ENCODE measurements at places on chromosomes 1 and 21.

DNA sequence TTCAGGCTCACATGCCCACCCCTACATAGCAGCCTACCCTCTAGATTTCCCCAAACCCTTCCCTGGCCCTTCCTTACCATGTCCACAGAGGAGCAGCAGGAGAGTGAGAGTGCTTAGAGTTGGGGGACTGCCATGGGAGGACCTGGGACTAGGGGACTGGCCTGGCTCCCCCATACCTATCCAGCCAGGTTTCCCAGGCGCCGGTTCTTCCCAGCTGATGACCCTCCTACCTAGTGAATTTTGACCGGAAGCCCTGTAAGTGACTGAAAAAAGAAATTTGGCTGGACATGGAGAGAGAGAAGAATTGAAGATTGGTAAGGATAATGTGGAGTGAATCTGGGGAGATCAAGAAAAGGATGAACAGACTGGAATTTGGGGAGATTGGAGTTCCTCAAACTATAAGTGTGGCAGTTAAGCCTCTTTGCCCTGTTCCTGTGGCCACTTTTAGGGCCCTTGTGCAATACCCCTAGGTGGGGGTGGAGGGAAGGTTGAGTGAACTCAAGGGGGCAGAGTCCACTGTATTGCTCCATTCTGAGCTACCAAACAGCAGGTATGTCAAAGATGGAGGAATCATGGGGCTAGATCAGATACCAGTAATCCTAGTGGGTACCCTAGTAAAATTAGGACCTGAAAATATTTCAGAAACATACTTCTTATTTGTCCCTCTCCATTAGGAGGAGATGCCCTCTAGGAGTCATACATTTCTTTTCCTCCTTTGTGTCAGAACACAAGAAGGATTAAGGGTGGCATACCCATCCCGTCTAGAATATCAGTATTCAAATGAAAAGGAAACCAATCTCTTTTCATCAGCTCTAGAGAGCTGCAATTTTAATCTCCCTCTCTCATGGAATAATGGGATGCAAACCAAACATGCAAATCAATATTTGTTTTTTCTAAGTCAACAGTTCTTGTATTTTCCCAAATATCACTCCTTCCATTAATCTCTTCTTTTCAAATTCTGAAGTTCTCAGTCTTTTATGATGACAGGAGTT lies 1.2 kb downstream of the HJV start:
- no peak for DNase-seq

DNA sequence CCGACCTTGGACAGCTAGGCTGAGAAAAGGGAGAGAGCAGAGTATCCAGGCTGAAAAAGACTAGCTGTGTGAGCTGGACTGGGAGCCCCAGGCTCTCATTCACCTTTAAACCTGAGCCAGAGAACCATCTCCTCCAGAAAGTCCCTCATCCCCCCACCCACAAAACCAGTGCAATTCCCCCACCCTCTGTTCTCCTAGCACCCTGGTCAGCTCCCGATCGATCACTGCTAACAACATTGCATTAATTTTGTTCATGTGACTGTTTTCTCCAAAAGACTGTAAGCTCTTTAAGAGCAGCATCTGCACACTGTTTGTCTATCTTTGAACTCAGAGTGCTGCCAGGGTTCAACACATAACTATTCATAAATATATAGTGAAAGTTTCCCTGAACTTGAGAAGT lies 67.1 kb upstream of the NFASC start:
- DNase-seq: no peak

DNA sequence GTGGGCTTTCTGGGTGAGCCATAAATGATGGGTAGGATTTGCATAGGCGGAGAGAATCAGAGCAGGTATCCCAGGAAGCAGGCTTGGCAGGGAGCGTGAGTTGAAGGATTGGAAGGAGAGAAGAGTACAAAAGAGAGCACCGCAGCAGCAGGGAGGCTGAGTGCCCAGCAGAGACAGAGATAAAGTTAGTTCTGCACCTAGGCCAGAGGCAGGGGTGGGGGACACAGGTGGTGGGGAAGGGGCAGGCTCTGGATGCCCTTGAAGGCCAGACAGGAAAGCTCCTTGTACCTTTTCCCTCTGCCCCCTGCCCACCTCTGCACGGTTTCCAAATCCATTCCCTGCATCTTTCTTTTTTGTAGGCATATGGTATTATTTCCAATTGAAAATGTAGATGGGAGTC lies 33.0 kb upstream of the TRABD2B start:
- no peak for DNase-seq

DNA sequence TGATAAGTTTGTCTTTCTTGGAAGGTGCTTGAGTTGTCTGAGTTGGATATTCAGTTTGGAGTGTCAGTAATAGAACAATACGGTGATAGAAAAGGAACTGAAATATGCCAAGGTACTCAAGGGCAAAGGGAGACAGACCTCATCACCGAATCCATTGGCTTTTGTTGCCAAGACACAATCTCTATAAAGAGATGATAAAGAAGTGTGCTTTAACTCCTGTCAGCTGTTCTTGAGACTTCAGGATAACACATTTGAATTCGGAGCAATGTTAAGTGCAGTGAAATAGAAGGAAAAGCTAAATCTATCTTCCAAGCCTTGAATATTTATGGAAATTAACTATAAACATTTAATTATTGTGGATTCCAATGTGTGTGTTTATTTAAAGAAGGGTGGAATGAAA lies 194.7 kb downstream of the DISC1 start:
- no peak for DNase-seq

DNA sequence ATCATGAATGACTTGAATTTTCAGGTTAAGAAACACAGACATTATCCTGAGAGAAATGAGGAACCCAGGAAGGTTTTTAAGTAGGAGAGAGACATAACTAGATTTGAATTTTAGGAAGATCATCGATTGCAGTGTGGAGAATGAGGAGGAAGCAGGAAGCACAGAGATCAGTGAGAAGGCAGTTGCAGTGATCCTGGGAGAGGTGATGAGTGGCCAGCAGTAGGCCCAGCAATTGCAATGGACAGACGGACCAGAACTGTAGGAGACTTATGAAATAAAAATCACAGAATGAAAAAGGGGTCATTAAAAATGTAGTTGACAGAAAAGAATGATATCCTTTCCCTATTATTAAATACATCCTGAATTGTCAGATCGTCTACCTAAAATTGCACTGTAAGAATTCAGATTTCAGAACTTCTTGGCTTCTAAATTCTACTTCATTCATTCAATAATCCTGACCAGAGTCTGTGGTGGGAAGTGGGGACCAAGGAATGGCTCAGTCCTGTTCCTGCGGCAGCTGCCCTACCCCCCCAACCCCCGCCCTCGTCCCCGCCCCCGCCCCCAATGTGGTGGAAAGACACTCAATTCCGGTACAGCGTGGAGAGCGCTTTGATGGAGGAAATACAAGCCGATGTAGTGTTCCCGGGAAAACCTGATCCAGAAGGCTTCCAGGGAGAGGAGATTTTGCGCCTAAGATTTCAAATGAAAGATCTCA lies 35.1 kb downstream of the SLC2A1 start:
- DNase-seq: no peak

DNA sequence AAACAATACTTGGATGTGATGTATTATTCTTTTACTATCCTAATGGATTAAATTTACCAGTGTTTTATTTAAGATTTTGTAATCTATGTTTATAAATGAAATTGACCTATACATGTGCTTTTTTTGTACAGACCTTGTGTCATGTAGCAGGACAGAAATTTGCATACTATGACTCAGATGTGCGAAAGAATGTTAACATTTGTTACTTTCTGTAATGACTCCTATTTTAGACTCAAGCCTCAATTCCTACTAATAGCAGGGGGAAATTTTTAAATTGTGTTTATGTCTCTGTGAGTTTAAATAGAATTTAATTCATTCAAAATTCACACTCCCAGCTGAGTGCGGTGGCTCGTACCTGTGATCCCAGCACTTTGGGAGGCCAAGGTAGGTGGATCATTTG lies 21.8 kb upstream of the RIMKLA start:
- no peak for DNase-seq

DNA sequence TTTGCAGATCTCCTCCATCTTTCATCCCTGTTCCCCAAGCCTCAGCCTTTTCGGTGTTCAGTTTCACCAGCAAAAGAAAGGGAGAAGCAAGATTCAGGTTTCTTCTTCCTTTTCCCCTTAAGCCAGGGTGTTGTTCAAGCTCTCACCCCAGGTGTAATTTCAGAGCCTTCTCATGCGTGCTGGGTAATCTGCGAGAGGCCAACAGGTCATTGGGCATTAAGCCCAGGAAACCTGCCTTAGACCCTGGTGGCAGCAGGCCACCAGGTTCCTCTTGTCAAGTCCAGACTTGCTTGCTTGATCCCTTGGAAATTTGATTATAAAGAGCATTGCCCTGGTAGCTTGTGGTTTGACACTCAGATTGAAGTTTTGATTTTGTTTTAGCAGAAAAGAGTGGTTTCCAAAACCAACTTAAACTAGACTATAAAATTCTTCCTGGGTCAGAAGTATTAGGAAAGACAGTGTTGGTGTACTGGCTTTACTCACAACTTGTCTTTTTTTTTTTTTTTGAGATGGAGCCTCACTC lies 6.9 kb downstream of the AKR1A1 start:
- no peak for DNase-seq

GRCh38 chr1:209260136-209260535 lies 323.4 kb upstream of the CAMK1G start:
- no peak for DNase-seq

DNA sequence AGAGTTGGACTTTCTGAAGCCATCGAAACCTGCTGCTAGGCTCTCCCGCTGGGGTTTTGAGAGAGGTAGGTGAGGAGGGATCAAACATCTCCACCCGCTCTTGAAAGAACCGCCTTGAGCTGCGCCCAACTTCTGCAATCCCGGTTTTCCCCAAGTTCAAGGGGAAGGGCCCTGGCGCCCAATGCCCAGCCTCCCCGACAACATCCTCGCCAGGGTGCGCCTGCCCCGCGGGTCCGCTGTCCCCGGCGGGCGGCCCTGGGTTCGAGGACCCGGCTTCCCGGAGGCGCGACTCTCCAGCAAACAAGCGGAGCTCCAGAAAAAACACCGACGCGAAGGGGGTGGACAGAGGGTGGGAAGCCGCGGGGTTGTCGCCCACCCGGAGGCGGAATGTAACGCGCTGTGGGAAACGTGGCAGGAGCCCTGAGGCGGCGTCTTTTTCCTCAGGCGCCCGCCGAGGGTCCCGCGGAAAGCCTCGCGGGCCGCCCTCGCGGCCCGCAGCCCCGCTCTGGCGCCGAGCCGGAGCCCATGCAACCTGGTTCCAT lies 607 bp downstream of the BTG3 start:
- DNase-seq: peak; percentile 16

GRCh38 chr1:75067975-75068374 lies 66.2 kb upstream of the LHX8 start:
- no peak for DNase-seq

DNA sequence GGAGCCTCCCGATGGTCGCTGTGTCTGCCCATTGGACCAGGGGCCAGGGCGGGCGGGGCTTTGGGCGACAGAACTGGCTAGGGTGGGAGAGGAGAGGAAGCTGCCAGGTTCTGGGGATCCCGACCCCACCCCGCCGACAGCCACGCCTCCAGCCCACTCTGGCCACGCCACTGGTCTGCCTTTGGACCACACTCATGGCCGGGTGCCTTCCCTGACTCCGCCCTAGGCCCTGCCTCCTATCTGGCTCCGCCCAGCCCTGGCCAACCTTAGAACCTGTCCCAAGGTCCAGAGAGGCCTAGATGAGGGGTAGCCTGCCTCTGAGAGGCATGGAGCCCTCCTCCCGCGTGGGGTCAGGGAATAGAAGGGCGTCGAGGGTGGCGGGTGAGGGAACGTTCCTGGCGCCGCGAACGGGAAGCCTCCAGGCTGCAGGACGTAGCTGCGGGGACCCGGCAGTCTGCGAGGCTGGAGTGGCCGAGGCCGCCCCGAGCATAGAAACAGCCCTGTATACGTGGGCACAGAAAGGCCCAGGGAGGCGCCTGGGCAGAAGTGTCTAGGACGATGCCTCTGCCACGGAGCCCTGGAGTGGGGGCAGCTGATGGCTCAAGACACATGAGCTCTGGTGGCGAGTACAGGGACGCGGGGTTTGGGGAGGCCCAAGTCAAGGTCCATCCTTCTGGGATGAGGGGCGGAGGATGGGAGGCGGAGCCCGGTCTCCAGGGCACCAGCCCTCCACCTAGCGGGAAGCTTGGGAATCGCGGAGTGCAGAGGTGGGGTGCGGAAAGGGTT lies 11.5 kb upstream of the COL16A1 start:
- no peak for DNase-seq

DNA sequence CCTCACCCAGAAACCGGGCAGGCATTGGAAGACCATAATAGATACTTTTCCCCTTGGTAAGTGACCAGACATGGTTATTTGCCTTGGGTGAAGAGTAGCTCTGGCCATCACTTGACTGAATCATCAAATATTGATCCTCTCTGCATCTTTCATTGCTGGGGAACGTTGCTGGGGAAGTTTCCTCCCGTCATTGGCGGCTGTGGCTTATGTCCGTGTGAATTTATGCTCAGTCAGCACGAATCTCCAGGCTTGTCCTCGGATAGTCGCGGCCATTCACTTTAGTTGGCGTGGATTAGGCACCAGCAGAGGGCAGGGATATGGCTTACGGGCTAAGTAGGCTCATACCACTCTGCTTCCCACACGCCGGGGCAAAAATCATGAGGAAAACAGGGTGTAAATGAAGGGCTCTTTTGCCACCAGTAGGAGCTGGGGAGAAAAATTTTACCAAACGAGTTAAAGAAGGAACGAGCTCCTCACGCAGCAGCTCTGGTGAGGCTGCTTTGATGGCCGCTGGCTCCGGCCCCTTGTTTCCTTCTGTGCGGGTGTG lies 473.4 kb downstream of the CAMTA1 start:
- DNase-seq: no peak

- no peak for DNase-seq
Measured at GRCh38 chr1:243553090-243553489, 297.0 kb downstream of the AKT3 start.

DNA sequence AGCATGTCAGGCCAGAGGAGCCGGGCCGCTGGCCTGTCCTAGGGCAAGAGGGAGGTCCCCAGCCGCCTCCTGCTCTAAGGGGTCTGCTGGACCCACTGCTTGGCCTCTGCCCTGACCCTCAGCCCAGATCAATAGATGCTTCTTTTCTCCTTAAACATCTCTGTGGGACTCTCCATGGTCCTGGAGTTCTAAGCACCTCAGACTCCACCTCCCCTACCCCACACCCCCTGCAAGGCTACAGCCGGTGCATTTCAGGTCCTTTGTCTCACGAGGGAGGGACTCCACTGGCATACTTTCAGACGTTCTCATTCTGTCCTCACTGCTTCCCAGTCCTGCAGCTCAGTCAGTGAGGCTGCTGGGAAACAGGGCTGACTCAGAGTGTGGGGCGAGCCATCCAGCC lies 11.0 kb downstream of the CNTN2 start:
- no peak for DNase-seq

DNA sequence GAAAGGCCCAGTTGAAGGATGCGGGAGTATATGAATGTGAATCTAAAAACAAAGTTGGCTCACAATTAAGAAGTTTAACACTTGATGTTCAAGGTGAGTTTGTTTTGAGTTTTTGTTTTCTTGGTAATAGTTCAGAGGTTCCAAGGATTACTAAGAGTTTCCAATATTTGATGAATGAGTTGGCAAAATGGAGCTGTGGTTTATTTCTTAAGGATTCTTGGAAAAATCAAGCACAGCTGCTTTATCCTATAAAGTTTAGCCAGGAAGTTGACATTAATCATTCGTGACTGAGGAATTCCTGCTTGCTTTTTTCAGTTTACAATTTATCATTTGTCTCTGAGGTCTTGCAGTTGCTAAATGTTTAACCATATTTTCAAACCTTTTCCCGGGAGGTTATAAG lies 15.1 kb downstream of the VCAM1 start:
- DNase-seq: no peak

- no peak for DNase-seq
Measured at GRCh38 chr1:223225481-223225880, 82.4 kb upstream of the TLR5 start.

Data from stimulated activated CD4-positive, alpha-beta T cell treated with anti-CD3 and anti-CD28 coated beads, TNF-alpha, amount 100 ng/mL, for 1 hour (primary cell).